ENCODE measurements at places on chromosomes 2 and 18. TPM values are rescaled to one million over a fixed set of nuclear protein-coding genes. Genes with fewer than 3 reads are reported as not detected.
A peak's percentile ranks its signal among the peaks of the same experiment; 100 is the strongest.

DNA sequence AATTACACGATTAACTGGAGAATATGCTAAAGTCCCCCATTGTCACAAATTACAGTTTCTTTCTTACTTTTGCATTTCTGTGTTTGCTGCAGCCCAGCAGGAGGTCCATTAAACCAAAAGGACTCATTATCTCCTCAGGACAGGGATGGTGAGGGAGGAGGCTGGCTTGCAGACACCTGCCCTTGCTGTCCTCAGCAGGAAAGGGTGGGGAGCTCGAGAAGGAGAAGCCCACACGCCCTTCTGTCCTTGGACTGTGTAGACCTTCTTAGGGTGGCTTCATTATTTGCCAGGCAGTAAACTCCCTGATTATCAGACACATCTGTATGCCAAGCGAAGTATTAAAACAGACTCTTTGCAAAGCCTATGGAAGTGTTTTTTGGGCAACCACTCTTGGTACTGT is 196.0 kb downstream of the LDLRAD4 start:
- no peaks in the 10 kb centered on the region for H3K36me3 ChIP-seq
- H3K4me3 ChIP-seq, result no peak overlapping the region
- peaks cover 48% of the 10 kb centered on the region for H3K4me1 ChIP-seq
- H3K27ac ChIP-seq, result no peak overlapping the region

The CYS1 gene
- total RNA-seq, result not detected

DNA sequence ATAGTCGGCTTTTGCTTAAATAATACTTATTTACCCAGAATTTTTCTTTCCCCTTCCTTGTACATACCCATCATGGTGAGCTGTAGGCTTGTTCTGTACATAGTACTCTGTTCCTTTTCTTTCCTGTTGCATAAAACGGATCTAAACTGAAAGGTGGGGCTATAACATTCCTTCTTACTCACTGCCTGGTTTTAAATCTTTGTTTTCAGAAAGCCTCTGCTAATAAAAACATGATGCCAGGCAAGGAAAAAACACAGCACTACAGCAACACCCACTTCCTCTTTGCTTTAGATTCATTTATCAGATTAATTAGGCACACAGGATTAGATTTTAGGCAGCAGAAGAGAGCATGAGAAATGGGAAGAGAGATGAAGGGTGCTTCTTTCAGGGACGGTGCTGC is 19.6 kb upstream of the STON1 start:
- H3K4me1 ChIP-seq, result no peaks in the 10 kb centered on the region
- H3K4me3 ChIP-seq, result no peak overlapping the region
- H3K27me3 ChIP-seq, result no peaks in the 10 kb centered on the region
- no peak for DNase-seq

DNA sequence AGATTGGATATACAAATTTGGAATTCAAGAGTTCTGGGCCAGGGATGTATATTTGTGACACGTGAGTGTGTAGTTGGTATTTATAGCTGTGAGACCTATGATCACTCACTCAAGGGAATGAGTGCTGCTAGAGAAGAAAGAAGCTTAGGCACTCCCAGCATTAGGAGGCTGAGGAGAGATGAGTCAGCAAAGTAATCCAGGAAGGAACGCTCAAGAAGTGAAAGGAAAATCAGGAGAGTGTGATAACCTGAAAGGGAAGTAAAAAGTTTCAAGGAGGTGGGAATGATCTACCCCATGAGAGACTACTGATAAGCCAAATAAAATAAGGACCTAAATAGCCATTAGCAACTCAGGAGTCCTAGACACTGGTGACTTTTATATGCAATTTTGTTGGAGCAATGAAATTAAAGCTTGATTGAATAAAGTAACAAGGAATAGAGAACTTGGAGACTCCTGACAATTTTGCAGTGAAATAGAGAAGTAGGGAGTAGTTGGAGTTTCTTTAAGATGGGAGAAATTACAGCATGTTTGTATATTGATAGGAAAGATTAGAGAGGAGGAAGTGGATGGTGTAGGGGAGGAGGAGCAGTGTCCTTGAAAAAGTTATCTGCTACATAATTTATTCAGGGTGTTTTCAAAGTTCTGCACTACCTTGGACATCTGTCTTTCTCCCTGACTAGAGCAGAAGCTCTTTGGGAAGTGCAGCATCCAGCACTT is 89.9 kb downstream of the UBE2E3 start:
- H3K4me1 ChIP-seq, result peaks cover 11% of the 10 kb centered on the region
- no peak overlapping the region for H3K4me3 ChIP-seq
- H3K36me3 ChIP-seq, result no peaks in the 10 kb centered on the region
- DNase-seq, result no peak
- H3K27ac ChIP-seq, result no peak overlapping the region
- no peaks in the 10 kb centered on the region for H3K27me3 ChIP-seq

The IL37 gene
- total RNA-seq, result not detected

DNA sequence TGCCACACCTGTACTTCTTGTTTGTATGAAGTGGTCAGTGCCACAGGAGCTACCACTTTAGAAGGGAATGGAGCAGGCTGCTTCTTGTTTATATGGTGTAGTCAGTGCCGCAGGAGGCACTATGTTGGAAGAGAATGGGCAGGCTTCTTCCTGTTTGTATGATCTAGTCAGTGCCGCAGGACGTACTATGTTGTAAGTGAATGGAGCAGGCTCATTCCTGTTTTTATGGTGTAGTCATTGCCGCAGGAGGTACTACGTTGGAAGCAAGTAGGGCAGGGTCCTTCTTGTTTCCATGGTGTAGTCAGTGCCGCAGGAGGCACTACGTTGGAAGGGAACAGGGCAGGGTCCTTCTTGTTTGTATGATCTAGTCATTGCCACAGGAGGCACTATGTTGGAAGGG is 27.3 kb downstream of the TPO start:
- H3K36me3 ChIP-seq, result no peaks in the 10 kb centered on the region
- no peak for DNase-seq
- H3K4me1 ChIP-seq, result no peaks in the 10 kb centered on the region
- no peaks in the 10 kb centered on the region for H3K27me3 ChIP-seq

- H3K4me1 ChIP-seq, result no peaks in the 10 kb centered on the region
- no peaks in the 10 kb centered on the region for H3K27me3 ChIP-seq
- no peak for DNase-seq
- H3K4me3 ChIP-seq, result no peak overlapping the region
- no peak overlapping the region for H3K27ac ChIP-seq
Observed at GRCh38 chr18:54718408-54718773, 109.9 kb upstream of the RAB27B start.

- H3K27me3 ChIP-seq, result no peaks in the 10 kb centered on the region
- H3K27ac ChIP-seq, result no peak overlapping the region
- no peak for DNase-seq
- H3K4me3 ChIP-seq, result no peak overlapping the region
Observed at GRCh38 chr2:109209941-109210340, 80.9 kb downstream of the SH3RF3 start.

DNA sequence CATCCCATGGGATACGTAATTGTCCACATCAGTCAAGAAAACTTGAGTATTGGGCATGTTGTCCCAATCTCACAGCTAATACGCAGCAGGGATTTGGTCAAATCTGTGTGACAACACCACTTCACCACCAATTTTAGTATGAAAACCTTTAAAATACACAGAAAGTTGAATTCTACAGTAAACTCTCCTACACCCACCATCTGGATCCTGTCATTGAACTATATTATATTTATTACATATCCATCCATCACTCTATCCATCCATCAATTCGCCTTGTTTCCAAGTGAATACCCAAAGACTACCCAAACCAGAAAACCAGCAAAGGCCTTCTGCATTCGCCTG is 846 bp upstream of the FKBP7 start:
- H3K4me1 ChIP-seq, result peaks cover 44% of the 10 kb centered on the region
- no peaks in the 10 kb centered on the region for H3K27me3 ChIP-seq
- no peaks in the 10 kb centered on the region for H3K36me3 ChIP-seq
- H3K27ac ChIP-seq, result peak overlapping the region; percentile 84

The MRPL30 gene
- 43.4 TPM for total RNA-seq

The ACVR1 gene
- total RNA-seq, result 18.4 TPM

DNA sequence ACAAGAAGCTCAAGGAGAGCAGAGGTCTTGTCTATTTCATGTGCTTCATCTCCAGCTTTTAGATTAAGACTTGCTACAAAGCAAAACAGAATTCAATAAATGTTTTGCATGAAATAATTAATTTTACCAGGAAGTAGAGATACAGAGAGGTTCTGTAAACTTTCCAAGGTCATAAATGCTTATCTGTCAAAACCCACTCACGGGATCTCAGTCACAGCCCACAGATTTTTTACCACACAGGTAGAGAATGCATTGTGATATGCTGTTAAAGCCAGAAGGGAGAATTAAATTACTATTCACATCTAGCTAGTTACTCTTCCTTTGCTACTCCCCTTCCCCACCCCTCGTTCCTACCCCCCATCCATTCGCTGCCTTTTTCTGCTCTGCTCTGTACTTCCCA is 205.5 kb downstream of the DNAH7 start:
- no peak for DNase-seq
- no peak overlapping the region for H3K4me3 ChIP-seq
- no peaks in the 10 kb centered on the region for H3K36me3 ChIP-seq
- no peak overlapping the region for H3K27ac ChIP-seq

GRCh38 chr2:223688094-223688835 is 86.1 kb upstream of the SCG2 start:
- no peaks in the 10 kb centered on the region for H3K27me3 ChIP-seq
- H3K4me1 ChIP-seq, result no peaks in the 10 kb centered on the region
- no peaks in the 10 kb centered on the region for H3K36me3 ChIP-seq
- no peak overlapping the region for H3K4me3 ChIP-seq
- no peak overlapping the region for H3K27ac ChIP-seq
- no peak for DNase-seq

DNA sequence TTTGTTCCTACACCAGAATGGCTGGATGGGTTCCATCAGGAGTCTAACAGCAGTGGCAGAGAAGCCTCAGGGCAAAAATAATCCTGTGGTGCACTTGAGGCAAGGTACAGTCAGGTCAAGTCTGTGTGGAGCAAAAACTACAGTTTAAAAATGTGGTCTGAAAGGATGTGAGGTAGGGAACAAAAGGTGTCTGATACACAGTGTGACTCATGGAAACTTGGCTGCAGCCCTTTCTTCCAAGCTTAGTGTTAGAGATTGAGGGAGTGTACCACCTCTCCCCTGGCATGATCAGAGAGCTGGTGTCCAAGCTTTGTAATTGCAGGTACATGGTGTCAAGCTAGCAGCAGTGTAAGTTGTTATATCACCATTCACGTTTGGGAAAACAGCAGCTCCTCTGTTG is 8.9 kb downstream of the ANKAR start:
- H3K4me1 ChIP-seq, result no peaks in the 10 kb centered on the region
- H3K36me3 ChIP-seq, result no peaks in the 10 kb centered on the region
- DNase-seq, result no peak
- H3K27ac ChIP-seq, result no peak overlapping the region
- no peaks in the 10 kb centered on the region for H3K27me3 ChIP-seq

DNA sequence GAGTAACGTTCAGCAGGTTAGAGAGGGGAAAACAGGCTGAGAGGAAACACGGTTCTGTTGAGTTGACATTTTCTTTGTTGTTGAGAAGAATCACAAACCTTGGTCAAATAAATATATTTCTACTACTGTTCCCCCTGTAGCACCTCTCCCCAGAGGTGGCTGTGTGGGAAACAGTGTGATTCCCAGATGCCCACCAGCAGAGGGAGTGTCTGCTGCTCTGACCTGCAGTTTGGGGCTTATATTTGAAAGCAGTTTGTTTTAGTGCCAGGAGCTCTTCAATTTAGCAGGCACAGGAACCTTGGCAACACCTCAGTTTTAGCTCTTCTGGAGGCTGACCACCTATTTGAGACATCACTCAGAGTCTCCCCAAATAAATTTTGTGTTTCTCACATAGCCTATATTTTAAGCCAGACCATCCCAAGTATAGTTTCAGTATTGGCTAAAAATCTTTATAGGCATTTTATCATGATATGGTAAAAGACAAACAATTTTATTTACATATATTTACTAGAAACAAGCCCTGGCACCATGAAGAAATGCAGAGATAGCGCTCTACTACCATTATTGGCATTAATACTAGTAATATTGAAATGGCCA is 75.7 kb downstream of the PIK3C3 start:
- H3K27me3 ChIP-seq, result no peaks in the 10 kb centered on the region
- H3K4me1 ChIP-seq, result no peaks in the 10 kb centered on the region
- H3K27ac ChIP-seq, result no peak overlapping the region

The ALK gene
- total RNA-seq, result not detected

DNA sequence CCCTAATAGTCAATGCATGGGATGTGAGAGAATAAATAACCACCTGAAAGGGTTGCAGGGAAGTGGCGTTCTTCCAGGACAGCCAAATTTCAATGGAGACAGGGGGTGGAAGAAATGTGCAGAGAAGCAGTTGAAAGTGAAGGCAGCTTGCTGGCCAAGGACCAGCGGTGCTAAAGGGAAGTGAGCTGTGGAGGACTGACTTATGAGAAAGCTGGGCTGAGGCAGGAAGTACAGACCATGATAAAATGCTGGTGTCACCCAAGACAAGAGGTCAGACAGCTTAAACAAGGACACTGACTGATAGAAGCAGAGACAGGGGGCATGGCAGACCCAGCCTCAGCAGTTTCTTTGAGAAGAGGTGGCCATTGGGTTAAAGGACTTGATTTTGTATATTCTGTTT is 106.7 kb downstream of the DTNB start:
- no peak for DNase-seq
- H3K4me1 ChIP-seq, result no peaks in the 10 kb centered on the region
- no peak overlapping the region for H3K27ac ChIP-seq
- H3K27me3 ChIP-seq, result no peaks in the 10 kb centered on the region
- no peaks in the 10 kb centered on the region for H3K36me3 ChIP-seq
- H3K4me3 ChIP-seq, result no peak overlapping the region

DNA sequence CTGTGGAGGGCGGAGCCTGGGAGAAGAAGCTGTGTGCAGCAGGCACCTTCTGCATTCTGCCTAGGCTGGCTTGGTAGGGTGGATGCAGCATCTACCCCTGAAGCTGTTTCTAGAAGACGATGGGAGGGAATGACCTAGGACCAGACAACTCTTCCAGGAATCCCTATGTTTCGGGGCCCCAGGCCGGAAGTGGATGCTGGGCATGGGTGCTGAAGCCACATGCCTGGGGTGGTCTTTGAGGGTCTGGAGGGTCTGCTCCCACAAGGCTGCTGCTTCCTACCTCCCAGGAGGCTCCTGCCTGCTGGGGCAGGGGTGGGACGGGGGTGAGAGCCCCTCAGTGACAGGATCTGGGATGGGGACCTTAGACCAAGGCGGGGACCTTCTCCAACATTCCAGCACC is 61.0 kb downstream of the CIB4 start:
- no peaks in the 10 kb centered on the region for H3K27me3 ChIP-seq
- no peaks in the 10 kb centered on the region for H3K4me1 ChIP-seq
- H3K36me3 ChIP-seq, result no peaks in the 10 kb centered on the region
- DNase-seq, result no peak
- no peak overlapping the region for H3K27ac ChIP-seq

DNA sequence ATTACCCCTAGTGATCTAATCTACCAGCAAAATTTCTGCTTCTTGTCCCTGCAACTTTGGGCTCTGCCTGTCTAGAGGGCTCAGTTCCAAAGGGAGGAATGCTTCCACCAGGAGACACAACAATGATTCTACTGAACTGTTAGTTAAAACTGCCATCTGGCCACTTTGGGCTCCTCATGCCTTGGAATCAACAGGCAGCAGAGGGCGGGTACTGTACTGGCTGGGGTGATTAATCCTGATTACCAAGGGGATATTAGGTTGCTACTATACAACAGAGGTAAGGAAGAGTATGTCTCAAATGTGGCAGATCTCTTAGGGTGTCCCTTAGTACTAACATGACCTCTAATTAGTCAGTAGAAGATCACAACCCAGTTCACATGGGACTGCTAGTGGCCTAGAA is 21.4 kb downstream of the HADHA start:
- no peaks in the 10 kb centered on the region for H3K36me3 ChIP-seq
- no peak for DNase-seq
- H3K27me3 ChIP-seq, result no peaks in the 10 kb centered on the region
- no peak overlapping the region for H3K4me3 ChIP-seq

- H3K4me1 ChIP-seq, result peaks cover 23% of the 10 kb centered on the region
- H3K27ac ChIP-seq, result peak overlapping the region; percentile 69
- DNase-seq, result no peak
- H3K36me3 ChIP-seq, result no peaks in the 10 kb centered on the region
- no peaks in the 10 kb centered on the region for H3K27me3 ChIP-seq
Observed at GRCh38 chr18:55243255-55243654, 284.0 kb upstream of the CCDC68 start.

Data from gastrocnemius medialis (tissue), 4 donors.